Uterus (tissue), 4 donors: ENCODE measurements at places on chromosomes 12 and 14. TPM values are rescaled to one million over a fixed set of nuclear protein-coding genes. Genes with fewer than 3 reads are reported as not detected.
A peak's percentile ranks its signal among the peaks of the same experiment; 100 is the strongest.

TTC9 gene
- 0.26 TPM for total RNA-seq

KRT2 gene
- total RNA-seq, result not detected

SLC10A1 gene
- total RNA-seq, result not detected

FOXJ2 gene
- 7.4 TPM for total RNA-seq

RFX4 gene
- not detected for total RNA-seq

HNF1A gene
- total RNA-seq, result not detected

TROAP gene
- 1.8 TPM for total RNA-seq

DNA sequence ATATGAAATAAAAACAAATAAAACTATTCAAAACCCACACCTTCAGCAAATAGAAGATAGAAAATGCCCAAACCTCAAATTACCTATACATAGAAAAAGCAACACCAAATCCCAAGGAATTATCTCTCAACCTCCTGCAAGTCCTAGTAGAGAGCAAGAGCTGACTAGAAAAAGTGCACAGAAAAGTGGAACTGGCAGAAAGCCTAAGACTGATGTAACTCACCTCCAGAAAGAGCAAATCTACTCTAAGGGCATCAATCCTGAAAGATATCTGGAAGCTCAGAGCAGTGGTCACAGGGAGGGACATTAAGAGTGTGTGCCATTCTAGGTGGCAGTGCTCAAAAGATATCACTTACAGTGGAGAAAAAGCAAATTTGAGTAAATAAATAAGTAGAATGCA is 62.1 kb upstream of the PLEKHG7 start:
- no peaks in the 10 kb centered on the region for H3K4me1 ChIP-seq
- no peak overlapping the region for H3K27ac ChIP-seq
- DNase-seq, result no peak
- no peaks in the 10 kb centered on the region for H3K36me3 ChIP-seq
- no peaks in the 10 kb centered on the region for H3K27me3 ChIP-seq

DNA sequence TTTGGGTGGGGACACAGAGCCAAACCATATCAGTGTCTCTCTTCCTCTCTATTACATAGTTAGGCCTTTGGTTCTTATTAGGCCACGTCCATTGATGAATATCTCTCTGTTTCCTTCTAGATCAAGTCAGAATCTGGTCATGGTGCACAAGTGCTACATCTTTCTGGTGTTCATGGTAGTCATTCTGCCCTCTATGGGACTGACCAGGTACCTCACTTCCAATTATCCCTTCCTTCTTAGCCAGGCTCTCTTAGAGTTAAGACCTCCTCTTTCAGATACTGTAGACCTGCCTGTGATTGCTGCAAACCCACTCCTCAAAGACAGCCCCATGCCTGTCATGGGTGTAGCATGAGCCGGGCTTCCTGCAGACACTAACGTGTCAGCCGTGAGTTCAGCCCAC is 25.2 kb downstream of the NGB start:
- no peak overlapping the region for H3K27ac ChIP-seq
- no peak for DNase-seq
- no peaks in the 10 kb centered on the region for H3K36me3 ChIP-seq
- H3K27me3 ChIP-seq, result no peaks in the 10 kb centered on the region

- no peak overlapping the region for H3K27ac ChIP-seq
- H3K36me3 ChIP-seq, result no peaks in the 10 kb centered on the region
- no peaks in the 10 kb centered on the region for H3K4me1 ChIP-seq
- no peak for DNase-seq
- H3K4me3 ChIP-seq, result no peak overlapping the region
- H3K27me3 ChIP-seq, result no peaks in the 10 kb centered on the region
Measured at GRCh38 chr12:70040141-70040540, 203.1 kb upstream of the CNOT2 start.

DNA sequence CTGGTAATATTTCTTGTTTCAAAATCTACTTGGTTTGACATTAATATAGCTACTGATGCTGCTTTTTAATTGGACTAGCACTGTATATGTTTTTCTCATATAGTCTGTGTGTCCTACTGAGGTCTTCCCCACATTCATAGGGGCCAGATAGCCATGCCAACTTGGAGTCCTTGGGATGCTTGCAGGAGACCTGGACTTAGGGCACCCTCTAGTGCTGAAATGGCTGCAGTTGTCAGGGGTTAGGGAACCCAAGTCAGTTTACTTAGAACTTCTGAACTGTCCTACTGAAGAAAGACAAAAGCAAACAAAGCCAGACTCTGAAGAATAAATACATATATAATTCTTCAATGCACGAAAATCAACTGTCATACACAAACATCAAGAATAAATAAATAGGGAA is 279.9 kb upstream of the SYT1 start:
- H3K27ac ChIP-seq, result no peak overlapping the region
- no peaks in the 10 kb centered on the region for H3K27me3 ChIP-seq
- H3K4me3 ChIP-seq, result no peak overlapping the region
- no peaks in the 10 kb centered on the region for H3K36me3 ChIP-seq
- DNase-seq, result no peak
- H3K4me1 ChIP-seq, result no peaks in the 10 kb centered on the region

- no peaks in the 10 kb centered on the region for H3K36me3 ChIP-seq
- H3K27ac ChIP-seq, result peak overlapping the region; percentile 50
- peak; percentile 49 for DNase-seq
- no peaks in the 10 kb centered on the region for H3K27me3 ChIP-seq
- no peak overlapping the region for H3K4me3 ChIP-seq
Measured at GRCh38 chr14:54728700-54729527, 162.0 kb downstream of the SAMD4A start.

DNA sequence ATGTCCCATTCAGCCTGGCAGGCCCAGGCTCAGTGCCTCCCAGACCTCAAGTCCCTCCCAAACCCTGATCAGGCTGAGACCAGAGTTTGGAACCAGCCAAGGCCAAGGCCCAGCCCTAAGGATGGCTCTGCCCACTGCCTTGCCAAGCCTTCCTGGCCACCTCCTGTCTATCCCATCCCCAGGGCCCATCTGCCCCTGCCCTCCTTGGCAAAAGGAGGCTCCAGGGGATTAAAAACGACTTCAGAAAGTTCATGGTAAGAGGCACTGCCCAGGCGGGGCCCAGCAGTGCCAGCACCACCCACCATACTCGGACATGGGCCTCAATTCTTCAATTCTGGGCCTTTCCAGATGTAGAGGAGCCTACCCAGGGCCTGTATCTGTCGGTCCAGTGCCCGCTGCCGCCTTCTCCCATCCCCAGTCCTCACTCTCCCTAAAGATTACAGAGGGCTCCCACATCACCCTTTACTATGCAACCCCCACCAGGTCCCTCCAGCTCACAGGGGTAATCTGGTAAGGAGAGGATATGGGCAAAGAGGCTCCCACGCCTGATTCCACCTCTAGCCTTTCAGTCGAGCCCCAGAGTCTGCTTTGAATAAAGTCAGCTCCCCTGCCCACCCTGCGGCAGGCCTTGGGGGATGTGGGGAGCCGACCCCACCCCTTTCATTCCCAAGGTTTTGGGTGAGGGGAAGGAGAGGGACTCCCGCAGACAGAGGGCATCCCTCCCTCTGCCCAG is 932 bp downstream of the ADCY6 start:
- no peak for DNase-seq
- H3K4me3 ChIP-seq, result peak overlapping the region; percentile 81
- H3K27me3 ChIP-seq, result no peaks in the 10 kb centered on the region
- no peaks in the 10 kb centered on the region for H3K4me1 ChIP-seq
- H3K36me3 ChIP-seq, result no peaks in the 10 kb centered on the region

DNA sequence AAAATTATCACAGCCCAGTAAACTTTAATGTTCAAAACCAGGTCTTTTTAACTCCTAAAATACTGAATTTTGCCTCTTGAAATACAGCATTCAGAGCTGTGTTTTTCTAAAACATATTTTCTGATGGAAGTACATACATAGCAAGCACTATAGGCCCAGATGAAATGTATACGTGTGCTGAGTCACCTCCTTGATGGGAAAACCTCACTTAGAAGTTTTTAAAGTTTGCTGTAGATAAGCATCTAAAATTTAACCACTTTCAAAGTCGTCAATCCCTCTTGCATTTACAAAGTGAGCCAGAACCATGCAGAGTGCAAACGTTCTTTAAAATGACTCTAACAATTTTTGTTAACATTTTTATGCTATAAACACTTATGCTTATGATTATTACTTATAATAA is 618.8 kb downstream of the RPS29 start:
- no peaks in the 10 kb centered on the region for H3K27me3 ChIP-seq
- no peak for DNase-seq
- H3K4me3 ChIP-seq, result no peak overlapping the region
- H3K4me1 ChIP-seq, result no peaks in the 10 kb centered on the region

- no peaks in the 10 kb centered on the region for H3K4me1 ChIP-seq
- H3K4me3 ChIP-seq, result no peak overlapping the region
- no peaks in the 10 kb centered on the region for H3K36me3 ChIP-seq
- H3K27me3 ChIP-seq, result no peaks in the 10 kb centered on the region
Measured at GRCh38 chr12:72323881-72324280, 51.7 kb downstream of the TRHDE start.

DNA sequence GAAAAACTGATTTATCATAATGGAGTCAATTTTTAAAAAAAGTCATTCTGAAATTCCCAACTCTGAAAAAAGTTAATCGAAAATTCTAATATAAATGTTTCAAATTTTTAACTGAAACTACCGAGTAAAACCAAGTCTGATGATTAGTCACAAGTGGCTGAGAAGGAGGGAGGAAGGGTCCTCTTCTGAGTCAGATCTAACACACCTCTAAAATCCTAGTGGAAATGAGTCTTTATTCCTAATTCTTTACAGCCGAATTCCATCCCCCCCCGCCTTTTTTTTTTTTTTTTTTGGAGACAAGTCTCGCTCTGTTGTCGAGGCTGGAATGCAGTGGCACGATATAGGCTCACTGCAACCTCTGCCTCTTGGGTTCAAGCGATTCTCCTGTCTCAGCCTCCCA is 37.9 kb downstream of the RAD9B start:
- DNase-seq, result no peak
- H3K4me3 ChIP-seq, result no peak overlapping the region
- H3K27ac ChIP-seq, result no peak overlapping the region
- no peaks in the 10 kb centered on the region for H3K4me1 ChIP-seq
- no peaks in the 10 kb centered on the region for H3K27me3 ChIP-seq

DNA sequence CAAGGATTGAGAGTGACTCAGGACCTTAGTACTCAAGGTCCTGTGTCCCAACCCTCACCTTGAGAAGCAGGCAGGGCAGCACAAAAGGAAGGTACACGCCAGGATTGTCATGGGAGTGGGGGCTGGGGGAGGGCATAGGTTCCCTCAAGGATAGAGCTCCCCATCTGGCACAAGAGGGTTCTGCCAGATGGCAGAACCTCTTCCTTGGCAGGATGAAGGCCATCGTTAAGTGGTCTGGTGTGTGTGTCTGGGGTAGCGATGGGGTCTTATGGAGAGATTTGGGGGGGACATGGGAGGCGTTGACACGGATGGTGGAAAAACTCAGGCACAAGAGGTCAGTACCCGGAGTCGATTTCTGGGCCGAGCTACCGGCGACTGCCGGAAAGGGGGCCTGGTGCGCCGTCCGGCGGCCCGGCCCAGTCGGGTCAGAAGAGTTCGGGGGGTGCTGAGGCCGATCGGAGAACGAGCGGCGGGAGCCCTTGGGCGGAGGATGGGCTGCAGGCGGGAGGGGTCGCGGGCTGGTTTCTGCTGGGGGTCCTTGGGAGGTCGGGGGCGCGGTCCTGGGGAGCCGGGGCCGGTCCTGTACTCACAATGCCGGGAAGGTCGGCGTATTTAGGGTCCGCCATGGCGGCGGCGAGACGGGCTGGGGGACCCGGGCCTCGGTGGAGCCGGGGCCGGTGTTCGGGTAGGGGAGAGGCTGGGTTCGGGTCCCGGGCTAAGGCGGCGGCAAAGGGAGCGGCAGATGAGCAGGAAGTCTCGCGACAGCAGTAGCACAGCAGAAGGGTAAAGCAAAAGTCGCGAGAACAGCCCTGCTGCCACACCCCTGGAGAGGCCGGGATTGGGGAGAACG is at the start of gene DCTN2:
TSS of gene DCTN2 (minus strand) at position 755 of the 850 bp plus-strand sequence. CDS start at position 626, 129 bp downstream.
- no peaks in the 10 kb centered on the region for H3K27me3 ChIP-seq
- DNase-seq, result peak; percentile 97
- peak within 1 kb of the TSS; percentile 100 for H3K4me3 ChIP-seq
- H3K4me1 ChIP-seq, result no peaks in the 10 kb centered on the region
- H3K27ac ChIP-seq, result peak within 1 kb of the TSS; percentile 90

- H3K36me3 ChIP-seq, result no peaks in the 10 kb centered on the region
- H3K27ac ChIP-seq, result no peak overlapping the region
- no peaks in the 10 kb centered on the region for H3K27me3 ChIP-seq
- DNase-seq, result no peak
Measured at GRCh38 chr12:52285172-52285745, 6.1 kb downstream of the KRT81 start.

DNA sequence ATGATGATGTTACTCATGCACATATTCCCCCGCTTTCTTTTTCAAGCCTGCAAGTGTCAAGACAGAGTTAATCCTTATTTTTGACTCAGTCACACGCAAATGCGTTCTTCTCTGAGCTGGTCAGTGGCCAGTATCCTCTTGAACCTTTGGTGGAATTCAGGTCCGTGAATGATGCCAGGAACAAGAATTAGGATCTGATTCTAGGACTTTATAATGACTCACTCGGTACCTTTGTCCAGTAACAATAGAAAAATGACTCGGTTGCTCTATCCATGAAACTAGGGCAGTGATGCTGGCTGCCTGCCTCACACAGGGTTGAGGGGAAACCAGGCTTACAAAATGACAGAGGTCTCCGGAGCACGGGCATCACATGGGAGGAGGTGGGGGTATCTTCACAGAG is 185.8 kb upstream of the NUDT4 start:
- H3K27me3 ChIP-seq, result no peaks in the 10 kb centered on the region
- no peaks in the 10 kb centered on the region for H3K4me1 ChIP-seq
- H3K27ac ChIP-seq, result peak overlapping the region; percentile 53
- H3K4me3 ChIP-seq, result no peak overlapping the region
- DNase-seq, result no peak
- no peaks in the 10 kb centered on the region for H3K36me3 ChIP-seq

DNA sequence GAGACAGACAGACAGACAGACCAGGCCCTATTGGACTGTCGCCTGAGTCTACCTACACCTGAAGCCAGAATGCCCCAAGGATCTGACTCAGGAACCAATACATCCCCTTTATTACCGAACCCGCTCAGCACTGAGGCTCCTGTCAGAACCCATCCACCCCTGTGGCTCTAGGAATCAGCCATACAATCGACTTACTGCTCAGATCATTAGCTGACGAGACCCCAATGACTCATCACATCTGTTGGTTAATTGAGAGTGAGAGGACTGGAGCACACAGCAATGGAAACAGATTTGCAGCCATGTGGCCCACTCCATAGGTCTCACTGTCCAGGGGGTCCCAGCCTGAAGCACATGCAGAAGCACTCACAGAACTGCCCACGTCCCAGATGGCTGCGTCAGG is 15.2 kb downstream of the ITPK1 start:
- no peak for DNase-seq
- no peak overlapping the region for H3K27ac ChIP-seq
- no peak overlapping the region for H3K4me3 ChIP-seq
- no peaks in the 10 kb centered on the region for H3K36me3 ChIP-seq

DNA sequence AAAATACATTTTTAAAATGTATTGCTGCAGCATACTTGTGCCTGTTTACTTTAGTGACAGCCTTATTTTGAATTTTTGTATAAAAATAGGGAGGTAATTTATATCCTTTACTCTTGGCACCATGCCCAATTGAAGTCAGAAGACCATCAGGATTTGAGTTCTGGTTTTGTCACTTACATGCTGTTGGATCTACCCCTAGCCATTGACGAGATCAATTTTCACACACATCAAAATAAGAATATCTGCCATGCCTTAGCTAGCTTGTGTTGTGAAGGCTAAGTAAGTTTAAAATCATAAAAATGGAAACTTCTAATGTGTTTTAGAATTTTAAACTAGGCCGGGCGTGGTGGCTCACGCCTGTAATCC is 381.8 kb downstream of the KCNH5 start:
- no peak overlapping the region for H3K4me3 ChIP-seq
- no peak for DNase-seq
- no peaks in the 10 kb centered on the region for H3K36me3 ChIP-seq
- H3K27me3 ChIP-seq, result no peaks in the 10 kb centered on the region
- no peak overlapping the region for H3K27ac ChIP-seq
